ENCODE measurements at places on chromosomes 1 and 21.

DNA sequence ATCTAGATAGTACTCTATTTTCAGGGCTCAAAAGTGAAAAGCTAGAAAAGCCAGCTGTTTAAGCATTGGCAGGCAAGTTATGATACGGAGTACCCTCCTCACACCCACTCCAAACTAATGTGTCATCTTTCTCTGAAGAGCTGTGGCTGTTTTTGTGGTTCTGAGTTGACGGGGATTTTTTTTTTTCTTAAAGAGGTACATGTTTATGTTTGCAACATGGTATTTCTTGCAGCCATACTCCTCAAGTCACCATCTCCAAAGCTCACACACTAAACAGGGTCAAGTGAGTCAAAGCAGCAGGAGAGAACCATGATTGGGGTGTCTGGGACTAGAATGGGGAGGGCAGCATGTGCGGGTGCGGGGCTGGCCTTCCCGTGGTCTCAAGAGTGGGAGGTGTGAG lies 347.2 kb downstream of the DISC1 start:
- DNase-seq: peak; percentile 40

DNA sequence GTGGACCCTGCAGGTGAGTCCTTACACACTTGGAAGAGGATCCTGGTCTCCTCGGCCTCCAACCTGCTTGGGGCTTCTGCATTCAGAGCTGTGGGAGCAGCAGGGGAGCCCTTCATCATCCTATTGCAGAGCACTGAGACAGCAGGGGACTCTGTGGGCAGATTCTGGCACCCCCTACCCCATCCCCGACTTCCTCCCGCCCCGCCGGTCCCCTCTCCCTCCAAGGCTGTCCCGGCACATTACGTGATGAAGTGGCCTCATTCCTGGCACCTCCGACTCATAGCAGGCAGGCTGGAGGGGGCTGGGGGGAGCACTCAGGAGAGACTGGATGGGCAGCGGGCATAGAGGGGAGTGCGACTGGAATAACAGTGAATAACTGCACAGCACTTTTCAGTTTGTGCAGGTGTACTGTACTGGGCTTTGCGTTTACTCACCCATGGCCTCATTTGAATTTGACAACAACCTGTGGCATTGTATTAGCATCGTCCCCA lies 394.1 kb downstream of the MATN1 start:
- DNase-seq: no peak

DNA sequence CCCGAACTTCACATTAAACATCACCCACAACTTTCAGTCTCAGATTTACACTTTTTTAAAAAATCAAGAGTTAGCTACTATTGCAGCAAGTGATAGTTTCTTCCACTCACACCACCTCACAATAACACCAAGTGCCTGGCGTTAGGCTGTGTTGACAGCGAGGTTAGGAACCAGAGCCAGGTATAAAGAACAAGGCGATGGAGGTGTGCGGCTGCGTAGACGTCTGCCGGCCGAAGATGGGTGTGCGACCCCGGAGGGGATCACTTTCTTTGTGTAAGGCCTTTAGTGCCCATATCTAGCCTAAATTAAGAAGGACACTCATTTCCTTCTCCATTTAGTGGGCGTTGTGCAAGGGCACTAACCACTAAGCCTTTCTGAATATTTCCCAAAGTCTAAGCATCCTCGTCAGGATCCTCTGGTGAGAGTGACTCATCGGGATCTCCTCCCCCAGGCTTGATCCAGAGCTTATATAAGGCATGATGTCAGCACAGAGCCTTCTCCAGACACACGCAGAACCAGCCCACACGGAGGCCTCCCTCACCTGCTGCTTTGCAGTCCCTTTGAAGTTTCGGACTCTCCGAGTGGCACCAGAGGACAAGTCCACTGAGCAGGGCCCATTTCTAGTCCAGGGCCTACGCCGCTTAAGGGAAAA lies 11.8 kb downstream of the NHLH2 start:
- DNase-seq: peak; percentile 40

DNA sequence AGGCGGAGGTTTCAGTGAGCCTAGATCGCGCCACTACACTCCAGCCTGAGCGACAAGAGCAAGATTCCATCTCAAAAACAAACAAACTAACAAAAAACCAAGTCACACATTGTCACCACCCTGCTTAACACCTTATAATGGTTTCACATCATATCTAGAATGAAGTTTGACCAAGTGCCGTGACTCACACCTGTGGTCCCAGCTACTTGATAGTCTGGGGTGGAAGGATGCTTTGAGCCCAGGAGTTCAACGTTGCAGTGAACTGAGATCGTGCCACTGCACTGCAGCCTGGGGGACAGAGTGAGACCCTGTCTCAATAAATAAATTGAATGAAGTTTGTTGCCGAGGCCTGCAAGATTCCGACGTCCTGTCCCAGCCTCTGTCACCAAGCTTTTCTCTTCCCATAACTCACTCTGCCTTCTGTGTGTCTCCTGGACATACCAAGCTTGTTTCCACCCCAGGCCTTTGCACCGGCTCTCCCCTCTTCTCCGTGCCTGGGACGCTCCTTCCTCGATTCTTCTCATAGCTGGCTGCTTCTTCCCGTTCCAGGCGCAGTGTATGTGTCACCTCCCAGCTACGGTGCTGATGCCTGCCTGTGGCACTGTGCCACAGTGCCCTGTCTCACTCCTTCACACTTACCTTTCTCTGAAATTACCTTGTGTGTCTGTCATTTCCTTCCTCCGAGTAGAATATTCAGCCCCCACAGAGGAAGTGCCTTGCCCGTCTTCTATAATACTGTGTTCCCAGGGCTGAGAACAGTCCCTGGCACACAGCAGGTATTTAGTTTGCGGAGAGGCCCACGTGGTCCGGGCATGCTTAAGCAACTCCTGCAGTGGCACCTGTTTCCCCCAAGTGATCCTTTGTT lies 3.8 kb upstream of the SELENON start:
- no peak for DNase-seq

DNA sequence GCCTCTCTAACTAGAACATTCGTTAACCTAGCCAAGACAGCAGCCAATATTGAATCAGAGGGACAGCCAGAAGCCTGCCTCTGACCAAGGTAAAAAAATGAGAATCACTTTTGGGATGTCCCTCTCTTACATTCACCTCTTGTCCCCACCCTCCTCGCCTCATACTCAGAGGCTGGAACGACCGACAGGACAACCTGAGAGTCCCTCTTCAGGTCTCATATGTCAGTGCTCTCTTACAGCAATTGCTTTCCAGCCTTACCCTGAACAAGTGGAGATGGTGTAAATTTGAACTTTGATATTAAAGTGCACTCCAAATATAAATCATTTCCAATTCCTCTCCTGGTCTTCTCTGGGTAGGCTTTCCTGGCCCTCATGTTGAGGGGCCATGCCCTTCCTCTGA lies 327.5 kb downstream of the KCTD3 start:
- no peak for DNase-seq

DNA sequence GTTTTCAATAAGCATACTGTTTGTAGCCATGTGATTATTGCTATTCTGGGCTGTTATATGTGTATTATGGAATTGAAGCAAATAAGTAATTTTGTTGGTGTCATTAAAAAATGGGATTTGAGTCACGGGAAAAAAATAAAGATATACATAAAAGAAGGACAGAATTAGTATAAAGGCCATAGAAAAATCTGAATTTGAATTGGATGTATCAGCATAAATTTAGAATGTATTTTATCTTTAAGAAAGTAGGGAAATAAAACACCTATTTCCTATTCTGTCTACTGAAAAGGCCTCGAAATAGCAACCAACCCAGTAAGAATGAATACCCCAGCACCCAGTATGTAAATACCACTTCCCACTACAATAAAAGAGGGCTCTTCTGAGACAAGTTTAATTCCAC lies 185.9 kb downstream of the SLC45A1 start:
- DNase-seq: no peak

DNA sequence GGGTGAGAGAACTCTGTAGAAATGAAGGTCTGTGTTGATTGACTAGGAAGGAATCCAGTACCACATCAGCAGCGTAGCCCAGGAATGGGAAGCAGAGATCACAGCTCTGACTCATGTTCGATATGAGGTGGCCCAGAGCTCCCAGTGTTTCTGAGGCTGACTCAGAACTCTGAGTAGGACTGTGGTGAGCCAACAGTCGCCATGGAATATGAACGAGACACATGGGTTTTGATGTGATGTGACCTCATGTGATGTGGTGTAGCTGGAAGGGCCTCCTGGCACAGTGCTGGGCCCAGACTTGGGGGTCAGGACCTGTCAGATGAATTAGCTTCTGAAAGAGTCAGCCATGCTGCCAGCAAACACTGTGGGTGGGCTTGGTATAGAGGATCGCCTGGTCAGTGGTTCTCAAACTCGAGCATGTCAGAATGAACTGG lies 237.0 kb downstream of the MRPL39 start:
- no peak for DNase-seq

DNA sequence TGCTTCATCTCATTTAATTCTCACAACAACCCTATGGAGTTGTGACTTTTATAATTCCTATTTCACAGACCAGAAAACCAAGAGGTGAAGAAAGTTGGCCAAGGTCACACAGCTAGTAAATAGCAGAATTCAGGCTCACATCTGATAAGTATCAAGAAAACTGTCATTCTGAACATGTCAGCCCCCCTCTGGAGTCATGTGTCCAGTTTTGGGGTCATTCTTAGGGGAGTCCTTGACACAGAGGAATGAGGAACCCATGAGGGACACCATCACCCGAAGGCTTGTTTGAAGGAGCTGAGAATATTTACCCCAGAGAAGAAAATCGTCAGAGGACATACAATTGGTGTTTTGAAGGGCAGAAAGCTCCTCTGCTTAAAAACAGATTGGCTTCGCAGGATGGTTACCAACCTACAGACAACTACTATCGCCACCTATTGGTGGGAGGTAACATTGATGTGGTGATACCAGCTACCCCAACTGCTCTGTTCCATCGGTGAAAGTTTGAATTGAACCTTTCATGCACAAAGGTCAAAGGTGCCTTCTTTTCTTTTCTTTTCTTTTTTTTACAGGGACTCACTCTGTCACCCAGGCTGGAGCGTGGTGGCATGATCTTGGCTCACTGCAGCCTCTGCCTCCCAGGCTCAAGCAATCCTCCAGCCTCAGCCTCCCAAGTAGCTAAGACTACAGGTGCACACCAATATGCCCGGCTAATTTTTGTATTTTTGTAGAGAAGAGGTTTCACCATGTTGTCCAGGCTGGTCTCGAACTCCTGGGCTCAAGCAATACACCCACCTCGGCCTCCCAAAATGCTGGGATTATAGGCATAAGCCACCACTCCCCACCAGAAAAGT lies 31.3 kb downstream of the NCMAP start:
- peak; percentile 30 for DNase-seq

Measured in muscle of leg (tissue), 16 donors.